ENCODE measurements at places on chromosomes 11 and 22.

DNA sequence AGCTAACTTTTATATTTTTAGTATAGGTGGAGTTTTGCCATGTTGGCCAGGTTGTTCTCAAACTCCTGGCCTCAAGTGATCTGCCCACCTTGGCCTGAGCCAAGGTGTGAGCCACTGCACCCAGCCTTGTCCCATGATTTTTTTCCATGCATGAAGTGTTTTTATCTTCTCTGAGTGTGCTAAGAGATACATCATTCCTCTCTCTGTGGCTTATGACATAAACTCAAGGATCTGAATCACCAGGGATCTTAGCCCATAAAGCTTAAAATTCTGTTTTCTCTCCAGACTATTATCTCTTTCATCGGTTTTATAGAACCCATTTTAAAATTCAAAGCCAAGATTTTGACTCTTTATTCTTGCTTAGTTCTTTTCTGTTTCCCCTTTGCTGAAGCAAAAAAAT is 48.4 kb upstream of the C11orf58 start:
- no peak for DNase-seq

DNA sequence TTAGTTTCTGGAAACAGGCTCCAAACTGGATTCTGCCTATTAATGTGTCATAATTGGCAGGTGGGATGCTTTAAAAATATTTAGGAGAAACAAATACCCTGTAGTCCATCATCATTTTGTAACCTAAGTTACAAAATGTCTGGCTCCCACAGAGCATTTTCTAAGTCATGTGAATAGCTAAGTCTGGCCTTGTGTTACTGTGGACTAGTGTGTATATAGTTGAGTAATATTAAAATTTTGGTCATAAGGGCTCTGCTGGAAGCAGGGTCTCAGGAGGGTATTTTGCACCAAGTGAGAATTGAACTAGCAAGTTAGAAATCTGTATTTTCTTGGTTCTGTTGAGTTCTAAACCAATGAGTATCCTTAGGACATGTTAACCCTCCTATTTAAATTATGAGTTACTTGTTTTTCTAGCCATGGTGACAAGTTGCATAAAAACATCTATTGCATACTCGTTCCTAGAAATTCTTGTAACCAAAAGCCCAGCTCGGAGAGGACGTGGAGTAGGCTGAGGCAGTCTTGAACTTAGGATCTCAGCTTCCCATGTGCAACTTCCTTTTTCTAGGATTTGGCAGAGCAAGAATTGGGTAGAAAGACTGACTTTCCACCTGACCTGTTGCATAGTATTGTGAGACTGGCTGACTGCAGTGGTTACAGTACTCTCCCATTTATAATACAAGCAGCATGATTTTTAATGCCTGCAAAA is 5.4 kb downstream of the PTPMT1 start:
- DNase-seq = no peak

DNA sequence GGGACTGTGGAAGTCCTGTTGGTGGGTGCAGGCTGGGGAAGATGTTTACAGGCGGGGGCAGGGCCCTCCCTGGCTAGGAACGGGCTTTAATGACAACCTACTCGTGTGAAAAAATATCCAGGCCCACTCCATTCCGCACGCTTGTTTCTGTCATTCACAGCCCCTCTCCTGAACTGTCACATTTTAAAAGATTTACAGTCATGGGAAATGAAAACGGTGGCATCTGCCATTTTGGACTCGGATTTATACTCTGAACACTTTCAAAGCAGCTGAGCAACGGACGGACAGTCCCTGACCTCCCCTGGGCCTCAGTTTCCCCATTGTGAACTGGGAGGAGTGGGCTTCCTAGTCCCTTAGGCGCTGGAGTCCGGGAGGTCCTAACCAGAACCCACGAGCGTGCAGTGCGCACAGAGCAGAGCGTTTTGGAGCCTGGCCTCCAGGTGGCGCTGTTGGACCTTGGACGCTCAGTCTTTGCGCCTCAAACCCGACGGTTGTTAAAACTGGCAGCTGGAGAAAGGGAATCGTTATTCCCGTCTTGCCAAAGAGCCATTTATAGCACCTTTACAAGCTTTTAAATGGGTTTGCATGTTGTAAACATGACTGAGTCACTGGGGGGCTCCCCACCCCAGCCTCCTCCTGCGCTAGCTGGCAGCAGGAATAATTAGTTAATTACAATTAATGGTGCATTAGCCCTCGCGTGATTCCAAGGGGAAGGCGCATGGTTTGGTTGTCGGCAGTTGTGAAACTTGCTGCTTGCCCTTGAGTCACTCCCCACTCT is 75.3 kb downstream of the FBLN1 start:
- DNase-seq = peak; percentile 84

DNA sequence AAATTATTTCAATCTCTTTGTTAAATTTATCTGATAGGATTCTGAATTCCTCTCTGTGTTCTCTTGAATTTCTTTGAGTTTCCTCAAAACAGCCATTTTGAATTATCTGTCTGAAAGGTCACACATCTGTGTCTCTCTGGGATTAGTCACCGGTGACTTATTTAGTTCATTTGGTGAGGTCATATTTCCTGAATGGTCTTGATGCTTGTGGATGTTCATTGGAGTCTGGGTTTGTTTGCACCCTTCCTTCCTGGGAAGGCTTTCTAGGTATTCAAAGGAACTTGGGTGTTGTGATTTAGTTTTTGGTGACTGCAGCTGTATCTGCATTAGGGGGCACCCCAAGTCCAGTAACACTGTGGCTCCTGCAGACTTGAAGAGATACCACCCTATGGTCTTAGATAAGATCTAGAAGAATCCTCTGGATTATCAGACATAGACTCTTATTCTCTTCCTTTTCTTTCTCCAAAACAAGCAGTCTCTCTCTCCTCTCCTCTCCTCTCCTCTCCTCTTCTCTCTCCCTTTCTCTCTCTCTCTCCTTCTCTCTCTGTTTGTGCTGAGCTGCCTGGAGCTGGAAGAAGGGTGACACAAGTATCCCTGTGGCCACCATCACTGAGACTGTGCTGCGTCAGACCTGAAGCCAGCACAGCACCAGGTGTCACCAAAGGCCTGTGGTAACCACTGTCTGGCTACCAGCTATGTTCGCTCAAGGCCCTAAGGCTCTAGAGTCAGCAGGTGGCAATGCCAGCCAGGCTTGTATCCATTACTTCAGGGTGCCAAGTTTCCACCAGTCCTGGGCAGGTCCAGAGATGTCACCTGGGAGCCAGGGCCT is 3.3 kb upstream of the HEPN1 start:
- peak; percentile 79 for DNase-seq

DNA sequence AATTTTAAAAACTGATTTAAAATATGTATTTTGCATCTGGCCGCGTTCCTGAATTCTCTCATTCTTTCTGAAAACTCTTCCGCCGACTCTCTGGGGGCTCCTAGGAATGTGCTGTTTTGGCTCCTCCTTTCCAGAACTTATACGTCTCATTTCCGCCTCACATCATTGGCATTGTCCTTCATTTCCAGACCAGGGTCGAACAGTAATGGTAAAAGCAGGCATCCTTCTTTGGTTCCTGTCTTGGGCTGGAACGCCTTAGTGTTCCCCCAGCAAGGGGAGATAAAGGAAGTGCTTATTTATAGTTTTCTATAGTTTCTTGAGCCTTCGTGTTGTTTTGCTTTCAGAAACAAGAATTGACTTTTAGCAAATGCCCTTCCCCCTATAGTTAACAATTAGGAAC is 10.9 kb upstream of the TNNT3 start:
- no peak for DNase-seq

GRCh38 chr22:27984001-27984695 is 65.1 kb upstream of the PITPNB start:
- DNase-seq = no peak

Measured in fibroblast of mammary gland (primary cell).